LHCN-M2 (cell line): ENCODE measurements at places on chromosomes 4 and X.

- no peak for DNase-seq
Observed at GRCh38 chrX:18933617-18934016, 50.3 kb downstream of the PHKA2 start.

GRCh38 chr4:169160825-169161224, 109.9 kb downstream of the SH3RF1 start:
- peak; percentile 18 for DNase-seq

GRCh38 chr4:159433337-159433736, 330.5 kb downstream of the RAPGEF2 start:
- no peak for DNase-seq

DNA sequence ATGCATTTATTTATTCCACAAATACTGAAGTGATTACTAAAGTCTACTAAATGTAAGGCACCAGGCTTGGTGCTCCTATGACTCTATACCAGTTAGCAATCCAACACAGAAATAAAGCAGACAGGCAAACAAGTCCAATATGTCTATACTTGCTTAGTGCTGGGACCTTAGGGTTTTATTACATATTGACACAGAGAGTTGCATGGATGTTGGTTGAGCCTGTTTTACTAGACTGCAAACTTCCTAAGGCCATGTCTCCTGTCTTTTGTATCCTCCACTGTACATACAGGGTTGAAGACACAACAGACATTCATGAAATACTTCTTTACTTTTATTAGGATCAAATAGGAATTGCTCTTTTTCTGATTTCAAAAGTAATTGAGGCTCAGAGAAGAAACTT, 69.0 kb downstream of the LNX1 start:
- DNase-seq = no peak

DNA sequence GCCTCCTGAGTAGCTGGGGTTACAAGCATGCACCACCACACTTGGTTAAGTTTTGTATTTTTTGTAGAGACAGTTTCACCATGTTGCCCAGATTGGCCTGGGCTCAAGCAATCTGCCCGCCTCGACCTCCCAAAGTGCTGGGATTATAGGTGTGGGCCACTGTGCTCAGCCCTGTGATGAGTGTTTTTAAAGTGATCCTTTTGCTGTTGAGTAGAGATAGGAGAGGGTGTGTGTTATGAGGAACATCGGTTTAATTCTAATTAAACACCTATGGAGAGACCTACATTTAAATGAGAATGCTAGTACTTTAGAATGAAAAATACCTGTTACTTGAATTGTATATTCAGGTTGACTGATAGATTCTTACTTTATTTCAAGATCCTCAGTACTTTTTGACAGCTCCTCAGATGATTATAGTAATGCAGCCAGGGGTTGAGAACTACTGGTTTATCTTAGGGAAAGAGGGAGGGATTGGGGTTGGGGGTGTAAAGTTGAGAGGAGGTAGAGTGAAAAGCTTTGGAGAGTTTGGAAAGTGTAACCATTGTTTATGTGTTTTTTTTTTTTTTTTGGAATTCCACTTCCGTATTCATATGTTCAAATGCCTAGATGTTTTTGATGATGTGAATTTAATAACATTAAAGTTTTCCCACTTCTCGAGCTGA, 36.8 kb upstream of the DCK start:
- DNase-seq = no peak
